ENCODE measurements at places on chromosomes 3 and 15.

DNA sequence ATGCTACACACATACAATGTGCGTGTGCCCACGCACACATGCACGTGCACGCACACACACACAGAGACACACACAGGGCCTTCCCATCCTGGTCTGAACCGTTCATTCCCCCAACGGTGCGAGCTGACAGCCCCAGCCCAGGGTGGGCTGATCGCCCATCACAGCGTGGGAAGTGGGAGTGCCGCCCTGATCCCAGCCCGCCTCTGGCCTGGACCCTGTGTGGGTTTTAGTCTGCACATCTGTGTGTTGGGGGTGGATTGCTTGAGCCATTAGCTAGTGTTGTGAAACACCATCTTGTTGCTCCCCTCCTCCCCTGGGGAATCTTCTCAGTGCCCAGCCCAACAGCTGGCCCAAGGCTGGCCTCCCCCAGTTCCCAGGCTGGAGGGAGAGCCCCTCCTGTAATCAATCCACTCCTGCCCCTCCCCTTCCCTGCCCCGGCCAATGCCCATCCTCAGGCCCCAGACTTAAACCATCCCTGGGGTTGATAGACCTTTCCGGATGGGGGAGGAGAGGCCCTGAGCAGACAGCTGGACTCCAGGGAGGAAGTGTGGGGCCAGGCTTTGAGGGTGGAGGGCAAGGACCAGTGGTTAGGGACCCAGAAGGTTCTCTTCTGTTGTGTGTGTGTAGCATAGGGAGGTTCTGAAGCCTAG is 8.3 kb downstream of the SEMA3G start:
- DNase-seq = no peak

- DNase-seq = no peak
Observed at GRCh38 chr15:48798319-48798718, 12.6 kb downstream of the CEP152 start.

DNA sequence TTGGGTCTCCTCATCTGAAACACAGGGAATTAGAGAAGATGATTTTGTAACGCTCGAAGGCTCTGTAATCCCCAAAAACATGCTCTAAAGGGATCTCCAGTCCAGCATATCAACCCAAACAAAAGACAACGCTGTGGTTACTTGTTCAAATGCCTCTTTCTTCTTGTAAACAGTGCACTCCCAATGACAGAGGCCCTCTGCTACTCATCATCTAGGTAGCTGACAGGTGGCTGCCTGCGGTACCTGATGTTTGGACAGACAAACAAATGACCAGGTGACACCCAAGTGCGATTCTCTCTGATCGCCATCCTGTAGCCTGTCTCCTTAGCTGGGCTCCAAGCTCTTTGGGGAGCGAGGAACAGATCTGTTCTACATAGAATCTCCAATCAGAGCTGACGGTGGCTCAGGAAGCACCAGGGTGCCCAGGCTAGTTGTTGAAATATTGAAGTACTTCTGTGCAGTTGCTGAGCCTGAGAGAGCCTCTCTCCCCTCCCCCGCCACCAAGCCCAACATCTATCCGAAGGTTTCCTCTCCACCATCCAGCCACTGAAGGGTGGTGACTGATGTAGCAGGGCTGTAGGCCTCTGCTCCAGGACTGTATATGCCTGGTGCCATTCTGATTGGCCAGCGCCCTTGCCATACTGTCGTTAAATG is 238.7 kb downstream of the XXYLT1 start:
- DNase-seq = no peak

- no peak for DNase-seq
Observed at GRCh38 chr3:77467702-77468625, 428.1 kb downstream of the ROBO2 start.

Data from stimulated activated naive CD4-positive, alpha-beta T cell treated with Interleukin-2 at 50 U/mL for 16 hours (primary cell).